Activated CD8-positive, alpha-beta memory T cell treated with anti-CD3 and anti-CD28 coated beads, Interleukin-2, amount 50 U/mL, for 4 hours (primary cell): ENCODE measurements at places on chromosomes 5 and 9.

DNA sequence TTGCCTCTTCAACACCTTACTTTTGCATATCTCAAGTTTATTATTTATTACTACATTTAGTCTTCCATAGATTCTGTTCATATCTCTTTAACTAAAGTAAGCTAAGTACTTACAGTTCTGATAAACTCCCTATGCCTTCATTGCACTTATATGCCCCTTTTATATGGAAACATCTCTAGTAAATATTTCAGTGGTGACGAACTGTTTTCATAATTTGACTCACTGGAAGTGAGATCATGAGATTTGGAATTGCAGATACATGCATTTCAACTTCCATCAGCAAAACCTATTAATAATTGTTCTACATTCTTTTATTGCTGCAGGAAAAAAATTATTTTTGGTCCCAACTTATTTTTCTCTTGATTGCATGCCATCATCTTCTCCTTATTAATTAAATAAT, 263.5 kb downstream of the CD180 start:
- no peak for DNase-seq

DNA sequence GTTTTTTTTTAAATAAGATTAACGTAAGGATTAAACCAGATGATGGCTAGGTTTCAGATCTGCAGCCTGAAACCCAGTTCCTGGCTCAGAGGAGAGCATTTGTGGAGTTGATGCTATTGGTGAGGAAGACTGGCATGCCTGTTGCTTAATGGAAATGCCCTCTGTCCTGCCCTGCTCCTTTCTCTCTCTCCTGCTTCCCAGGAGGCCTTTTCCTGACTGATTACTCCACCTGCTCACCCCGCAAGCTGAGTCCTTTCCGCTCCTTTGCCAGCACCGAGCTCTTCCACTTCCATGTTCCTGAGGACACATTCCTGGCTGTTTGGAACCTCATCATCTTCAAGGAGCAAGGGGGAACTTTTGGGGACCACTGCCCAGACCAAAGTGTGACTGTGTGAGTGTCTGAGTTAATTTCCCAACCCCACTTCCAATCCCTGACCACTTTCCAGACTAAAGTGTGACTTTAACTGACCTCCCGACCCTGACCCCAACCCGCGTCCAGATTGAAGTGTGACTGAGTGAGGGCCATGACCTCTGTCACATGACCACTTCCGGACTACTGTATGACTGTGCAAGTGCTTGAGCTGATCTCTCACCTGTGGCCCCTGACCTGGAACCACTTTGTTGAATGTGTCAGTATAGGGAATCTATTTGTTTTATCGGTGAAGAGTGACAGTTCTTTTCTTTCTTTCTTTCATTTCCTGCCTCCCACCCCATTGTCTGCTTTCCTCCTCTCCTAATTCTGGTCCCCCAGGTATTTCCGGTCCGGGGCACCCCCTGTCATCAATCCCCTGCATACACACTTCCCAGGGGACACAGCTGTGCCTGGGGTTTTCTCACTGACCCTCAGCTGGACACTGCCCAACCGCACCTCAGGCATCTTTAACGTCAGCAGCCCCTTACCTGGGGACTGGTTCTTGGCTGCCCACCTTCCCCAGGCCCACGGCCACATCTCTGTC, 5.5 kb downstream of the TMEM8B start:
- DNase-seq: no peak

- DNase-seq: no peak
Observed at GRCh38 chr9:98521141-98521540, 187.6 kb downstream of the GABBR2 start.

DNA sequence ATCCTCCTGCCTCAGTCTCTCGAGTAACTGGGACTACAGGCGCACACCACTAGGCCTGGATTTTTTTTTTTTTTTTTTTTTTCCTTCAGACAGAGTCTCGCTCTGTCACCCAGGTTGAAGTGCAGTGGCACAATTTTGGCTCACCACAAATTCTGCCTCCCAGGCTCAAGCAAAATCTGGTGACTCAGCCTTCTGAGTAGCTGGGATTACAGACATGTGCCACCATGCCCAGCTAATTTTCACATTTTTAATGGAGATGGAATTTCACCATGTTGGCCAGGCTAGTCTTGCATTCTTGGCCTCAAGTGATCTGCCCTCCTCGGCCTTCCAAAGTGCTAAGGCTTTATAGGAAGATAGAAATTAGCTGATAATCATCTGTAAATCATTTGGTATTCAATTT, 43.9 kb downstream of the NSA2 start:
- DNase-seq: no peak

- DNase-seq: no peak
Observed at GRCh38 chr5:143217065-143217803, 186.3 kb downstream of the NR3C1 start.

- DNase-seq: no peak
Observed at GRCh38 chr5:159660401-159660800, 255.9 kb upstream of the ADRA1B start.

DNA sequence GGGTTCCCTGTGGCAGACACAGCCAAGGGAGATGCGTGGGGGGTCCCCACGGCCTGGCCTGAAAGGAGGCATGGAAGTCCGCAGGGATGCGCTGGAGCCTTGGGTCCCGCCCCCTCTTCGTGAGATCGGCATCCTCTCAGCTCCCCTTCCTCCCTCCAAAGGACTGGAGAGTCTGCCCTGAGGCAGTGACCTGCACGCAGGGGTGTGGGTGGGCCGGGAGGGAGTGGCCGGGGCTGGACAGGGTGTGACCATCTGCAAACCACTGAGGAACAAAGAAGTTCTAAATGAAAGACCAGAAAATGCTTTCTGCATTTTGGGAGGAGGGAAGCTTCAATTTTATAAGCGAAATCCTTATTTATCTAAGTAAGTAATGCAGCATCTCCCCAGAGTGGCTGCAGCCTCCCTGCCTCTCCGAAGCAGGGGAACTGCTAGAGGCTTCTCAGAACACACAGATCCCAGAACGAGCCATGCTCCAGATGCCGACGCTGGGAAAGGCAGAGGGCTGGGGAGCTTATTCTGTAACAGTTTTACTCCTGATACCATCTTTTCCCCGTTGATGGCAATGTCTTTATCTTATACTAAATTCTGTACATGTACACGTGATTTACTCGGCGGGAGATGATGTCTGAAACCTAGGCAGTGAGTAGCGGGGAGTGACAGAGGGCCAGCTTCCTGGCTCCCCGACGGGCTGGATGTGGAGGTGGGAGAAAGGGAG, 221.7 kb downstream of the FANCC start:
- DNase-seq: no peak

- DNase-seq: no peak
Observed at GRCh38 chr5:151347369-151347768, at the start of gene SLC36A2. TSS of gene SLC36A2 (minus strand) at chr5:151347559. CDS start at chr5:151347460, 99 bp downstream.

DNA sequence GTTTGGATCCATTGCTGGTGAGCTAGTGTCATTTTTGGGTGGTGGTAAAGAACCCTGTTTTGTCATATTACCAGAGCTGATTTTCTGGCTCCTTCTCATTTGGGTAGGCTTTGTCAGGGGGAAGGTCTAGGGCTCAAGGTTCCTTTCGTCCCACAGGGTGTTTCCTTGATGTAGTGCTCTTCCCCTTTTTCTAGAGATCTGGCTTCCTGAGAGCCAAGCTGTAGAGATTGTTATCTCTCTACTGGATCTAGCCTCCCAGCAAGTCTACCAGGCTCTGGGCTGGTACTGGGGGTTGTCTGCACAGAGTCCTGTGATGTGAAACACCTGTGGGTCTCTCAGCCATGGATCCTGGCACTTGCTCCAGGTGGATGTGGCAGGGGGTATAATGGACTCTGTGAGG, 145.9 kb downstream of the HINT1 start:
- DNase-seq: no peak

DNA sequence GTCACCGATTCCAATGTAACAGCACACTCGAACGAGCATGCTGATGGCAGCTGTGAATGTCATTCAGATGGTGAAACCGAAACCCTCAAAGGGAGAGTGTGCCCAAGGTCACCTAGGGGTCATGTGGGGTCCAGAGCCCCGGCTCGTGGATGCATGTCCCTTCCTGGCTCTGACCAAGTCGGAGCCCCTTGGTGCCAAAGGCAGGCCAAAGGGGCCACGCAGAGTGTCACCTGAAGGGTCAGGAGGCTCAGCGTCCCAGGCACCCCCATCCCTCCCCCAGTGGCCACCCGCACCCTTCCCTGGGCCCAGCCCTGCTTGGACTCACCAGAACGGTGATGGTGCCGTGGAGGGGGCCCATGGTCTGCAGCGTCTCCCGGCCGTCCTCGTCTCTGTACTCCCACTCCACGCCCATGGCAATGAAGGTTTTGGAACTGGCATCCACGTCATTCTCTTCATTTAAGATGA, 69.5 kb downstream of the ZNF354C start:
- no peak for DNase-seq

DNA sequence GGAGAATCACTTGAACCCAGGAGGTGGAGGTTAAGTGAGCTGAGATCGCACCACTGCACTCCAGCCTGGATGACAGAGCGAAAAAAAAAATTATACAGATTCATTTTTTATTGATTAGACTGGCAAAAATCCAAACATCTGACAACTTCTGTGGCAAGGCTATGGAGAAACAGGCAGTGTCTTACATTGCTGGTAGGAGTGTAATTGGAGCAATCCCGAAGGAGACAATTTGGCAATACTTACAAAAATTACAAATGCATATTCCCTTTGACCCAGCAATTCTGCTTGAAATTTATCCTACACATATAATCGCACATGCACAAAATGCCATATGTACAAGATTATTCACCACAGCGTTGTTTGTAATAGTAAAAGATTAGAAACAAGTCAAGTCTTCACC, 86.8 kb downstream of the MAPKAP1 start:
- no peak for DNase-seq

- DNase-seq: no peak
Observed at GRCh38 chr9:70475211-70475610, 60.8 kb upstream of the KLF9 start.

- no peak for DNase-seq
Observed at GRCh38 chr5:157772127-157772526, 28.6 kb downstream of the LSM11 start.

- DNase-seq: no peak
Observed at GRCh38 chr5:54908774-54909525, 76.4 kb downstream of the ESM1 start.

GRCh38 chr5:88724201-88724600, 158.8 kb downstream of the MEF2C start:
- DNase-seq: no peak

DNA sequence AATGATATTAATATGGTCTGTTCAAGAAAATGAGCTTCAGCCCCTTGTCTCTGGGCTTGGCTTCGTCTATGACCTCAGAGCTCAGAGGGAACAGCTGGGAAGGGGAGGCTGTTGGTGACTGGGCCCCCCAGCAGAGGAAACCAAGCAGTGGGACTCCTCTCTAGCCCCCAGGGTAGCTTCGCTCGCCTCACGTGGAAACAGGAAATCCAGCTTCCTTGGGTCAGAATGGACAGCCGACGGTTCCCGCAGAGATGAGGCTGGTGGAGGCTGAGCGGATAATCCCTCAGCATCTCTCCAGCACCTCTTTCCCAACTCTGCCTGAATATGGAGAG, 37.2 kb upstream of the ICE1 start:
- DNase-seq: no peak

- DNase-seq: no peak
Observed at GRCh38 chr5:93924628-93925027, 183.2 kb upstream of the POU5F2 start.

DNA sequence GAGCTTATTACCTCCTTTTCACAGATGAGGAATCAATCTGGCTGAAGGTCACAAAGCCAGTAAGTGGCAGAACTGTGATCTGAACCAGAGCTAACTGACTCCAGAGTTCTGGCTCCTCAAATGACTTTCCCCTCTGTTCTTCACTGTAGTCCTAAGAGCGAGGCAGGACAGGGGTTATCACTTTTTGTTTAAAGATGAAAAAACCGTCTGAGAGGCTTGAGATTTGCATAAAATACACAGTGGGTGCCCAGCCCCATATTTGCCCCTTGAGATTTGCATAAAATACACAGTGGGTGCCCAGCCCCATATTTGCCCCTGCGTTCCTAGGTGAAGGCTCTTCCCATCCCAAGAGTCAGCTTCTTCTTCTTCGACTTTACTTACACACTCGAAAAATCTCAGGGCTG, 667 bp downstream of the FBXO10 start:
- no peak for DNase-seq

DNA sequence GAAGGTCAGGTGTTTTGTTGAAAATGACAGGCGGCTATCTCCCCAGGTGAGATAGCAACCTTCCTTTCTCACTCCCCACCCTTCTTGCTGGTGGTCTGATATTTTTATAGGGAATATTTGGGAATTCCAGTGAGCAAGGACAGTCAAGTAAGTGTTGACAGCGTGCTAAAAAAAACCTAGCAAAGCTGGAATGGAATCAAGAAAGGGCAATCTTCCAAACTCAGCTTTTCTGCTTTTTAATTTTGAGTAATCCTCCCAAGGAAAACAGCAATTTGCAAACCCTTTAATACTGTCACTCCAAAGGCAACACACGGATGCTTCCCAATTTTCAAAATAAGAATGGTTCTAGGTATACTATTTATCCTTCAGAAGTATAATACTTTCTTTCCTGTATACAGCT, 143.7 kb upstream of the PCA3 start:
- no peak for DNase-seq

DNA sequence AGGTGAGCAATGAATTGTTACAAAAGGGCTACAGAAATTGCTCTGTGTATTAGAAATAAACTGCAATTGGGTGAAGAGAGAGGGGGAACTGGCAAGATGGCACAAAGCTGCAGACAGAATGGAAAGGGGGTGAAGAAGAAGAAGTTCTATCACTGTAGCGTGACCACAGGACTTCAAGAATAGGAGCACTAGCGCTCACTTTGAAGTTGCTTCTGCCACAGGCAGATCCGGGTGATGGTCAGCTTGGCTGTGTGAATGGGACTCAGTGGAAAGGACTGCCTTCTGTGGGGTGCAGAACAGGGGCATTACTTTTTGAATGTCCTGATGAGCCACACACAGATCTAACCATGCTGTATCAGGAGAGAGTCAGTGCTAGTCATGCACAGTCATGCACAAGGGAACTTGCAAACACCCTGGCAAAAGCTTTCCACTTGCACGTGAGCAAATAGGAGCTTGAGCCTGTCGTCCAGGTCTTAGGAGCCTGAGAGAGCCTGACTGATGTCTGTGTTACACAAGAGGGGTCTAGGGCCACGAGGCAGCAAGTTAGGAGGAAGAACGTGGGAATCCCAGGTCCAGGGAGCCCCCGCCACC, 16.3 kb downstream of the IL5 start:
- no peak for DNase-seq

- no peak for DNase-seq
Observed at GRCh38 chr5:167916261-167916691, 375.2 kb upstream of the WWC1 start.

- no peak for DNase-seq
Observed at GRCh38 chr9:76298521-76299144, 95.6 kb downstream of the RFK start.

DNA sequence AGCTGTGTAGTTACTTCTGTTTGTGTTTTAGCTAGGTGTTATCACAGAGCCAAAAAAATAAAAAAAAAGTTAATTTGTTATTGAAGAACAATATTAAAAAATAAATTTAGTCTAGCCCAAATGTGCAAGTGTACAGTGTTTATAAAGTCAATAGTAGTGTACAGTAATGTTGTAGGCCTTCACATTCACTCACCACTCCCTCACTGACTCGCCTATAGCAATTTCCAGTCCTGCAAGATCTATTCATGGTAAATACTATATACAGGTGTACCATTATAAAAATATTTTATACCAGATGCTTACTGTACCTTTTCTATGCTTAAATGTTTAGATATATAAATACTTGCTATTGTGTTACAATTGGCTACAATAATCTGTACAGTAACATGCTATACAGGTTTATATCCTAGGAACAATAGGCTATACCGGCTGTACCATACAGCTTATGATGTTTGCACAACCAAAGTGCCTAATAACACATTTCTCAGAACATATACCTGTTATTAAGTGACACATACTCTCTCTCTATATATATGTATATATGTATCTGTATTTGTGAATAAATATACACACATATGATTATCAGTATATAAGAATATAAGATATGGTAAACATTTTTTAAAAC, 341.4 kb upstream of the EDIL3 start:
- no peak for DNase-seq
